ENCODE measurements at places on chromosomes 5 and 9.

- no peak for DNase-seq
Measured at GRCh38 chr5:102918986-102919610, 164.0 kb downstream of the PAM start.

DNA sequence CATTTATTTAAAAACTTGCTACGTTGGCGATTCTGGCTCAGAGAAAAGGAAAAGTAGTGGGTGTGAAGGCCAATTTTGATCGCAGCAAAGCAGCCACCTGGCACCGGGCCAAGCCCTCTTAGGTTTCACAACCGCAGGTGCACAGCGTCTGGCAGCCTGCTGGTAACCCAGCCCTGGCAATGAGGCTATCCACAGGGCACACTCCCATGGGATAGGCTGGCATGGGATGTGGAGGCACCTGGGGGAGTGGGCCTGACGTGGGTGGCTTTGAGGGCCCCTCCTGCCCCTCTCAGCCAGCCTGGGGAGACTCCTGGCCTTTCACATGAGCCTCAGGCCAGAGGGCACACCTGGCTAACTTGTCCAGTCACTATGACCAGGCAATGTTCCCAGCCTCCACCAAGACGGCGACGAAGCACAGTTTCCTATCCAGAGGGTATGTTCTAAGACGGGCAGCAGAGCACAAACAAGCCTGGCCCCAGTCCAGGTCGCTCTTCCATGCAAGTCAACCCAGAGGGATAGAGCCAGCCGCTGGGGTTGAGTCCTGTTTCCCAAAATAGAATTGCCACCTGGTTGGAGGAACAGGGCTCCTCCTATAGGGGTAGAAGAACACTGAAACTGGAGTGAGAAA is 19.0 kb downstream of the CMBL start:
- no peak for DNase-seq

GRCh38 chr9:93183663-93184431 is at the start of gene WNK2:
Gene WNK2, plus strand, starts transcription at chr9:93184139. Its CDS starts 791 bp downstream, at chr9:93184930.
- DNase-seq: peak; percentile 27

DNA sequence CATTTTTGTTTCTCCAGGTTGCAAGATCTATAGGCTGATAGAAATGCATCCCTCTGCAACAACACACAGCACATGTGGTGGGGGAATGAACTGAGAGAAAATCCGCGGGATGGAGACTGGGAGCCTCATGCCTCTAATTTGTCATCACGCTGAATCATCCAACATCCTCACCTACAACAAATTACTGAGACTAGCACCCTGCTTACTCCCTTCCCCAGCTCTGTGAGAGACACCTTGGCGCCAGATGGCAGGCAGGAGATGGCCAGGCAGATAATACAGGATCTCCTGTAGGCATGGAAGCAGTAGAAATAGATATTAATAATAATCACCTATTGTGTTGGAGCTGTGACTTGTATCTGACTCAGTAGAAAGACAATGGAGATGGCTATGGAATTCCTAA is 276.9 kb downstream of the SEMA5A start:
- DNase-seq: no peak

- no peak for DNase-seq
Measured at GRCh38 chr9:98365227-98365669, 109.8 kb upstream of the TBC1D2 start.

- DNase-seq: no peak
Measured at GRCh38 chr5:53582225-53582624, 21.8 kb downstream of the NDUFS4 start.

GRCh38 chr9:7982907-7983306 is 183.3 kb upstream of the DMAC1 start:
- DNase-seq: no peak

GRCh38 chr9:2338777-2339365 is 282.7 kb upstream of the VLDLR start:
- no peak for DNase-seq

DNA sequence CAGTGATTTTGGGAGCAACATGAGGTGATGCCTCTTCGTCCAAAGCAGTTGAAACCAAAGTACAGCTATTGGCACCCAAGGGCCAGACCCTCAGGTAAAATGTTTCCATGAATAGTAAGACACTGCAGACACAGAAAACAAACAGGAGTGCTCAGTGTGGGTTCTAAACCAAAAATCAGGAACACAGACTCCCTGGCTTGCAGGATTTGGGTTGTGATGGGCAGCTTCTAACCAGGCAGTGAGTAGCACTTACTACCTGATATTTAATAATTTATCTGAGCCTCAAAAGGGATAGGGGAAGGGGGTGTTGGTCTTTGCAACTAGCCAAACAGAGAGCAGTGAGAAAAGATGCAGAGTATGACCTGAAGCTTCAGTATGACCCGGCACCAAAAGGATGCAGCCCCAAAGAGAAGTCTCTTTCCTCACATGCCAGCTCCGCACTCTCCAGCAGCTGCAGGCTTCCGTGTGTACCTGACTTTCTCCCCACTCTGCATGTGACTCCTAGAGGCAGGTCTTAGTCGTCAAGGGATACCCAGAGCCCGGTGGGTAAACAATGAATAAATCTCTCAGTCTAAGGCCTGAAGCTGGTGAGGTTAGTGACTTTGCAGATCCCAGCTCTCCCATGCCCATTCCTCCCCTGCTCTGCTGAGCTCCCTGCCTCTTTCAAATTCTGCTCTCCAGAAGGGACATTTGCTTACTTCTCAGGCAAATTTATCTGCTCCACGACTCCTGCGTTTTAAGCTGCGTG is 105.4 kb upstream of the SPOCK1 start:
- no peak for DNase-seq

DNA sequence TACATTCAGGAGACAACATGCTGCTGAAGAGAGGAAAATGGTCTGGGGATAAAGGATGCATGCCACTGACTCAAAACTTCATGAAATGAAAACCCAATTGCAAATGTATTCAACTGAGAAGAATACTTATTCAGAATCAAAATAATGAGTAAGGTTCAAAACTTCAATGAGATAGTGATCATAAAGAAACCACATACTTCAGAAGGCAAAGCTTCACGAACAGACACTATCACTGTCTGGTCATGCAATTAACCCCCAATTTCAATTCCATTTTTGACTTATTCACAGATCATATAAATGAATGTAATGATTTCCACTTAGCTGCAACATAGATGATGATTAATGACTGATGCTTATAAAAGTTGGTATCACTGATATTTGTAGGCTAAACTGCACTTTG is 33.0 kb upstream of the CTNNAL1 start:
- DNase-seq: no peak

GRCh38 chr9:69673311-69673640 is 1.1 kb upstream of the APBA1 start:
- no peak for DNase-seq

DNA sequence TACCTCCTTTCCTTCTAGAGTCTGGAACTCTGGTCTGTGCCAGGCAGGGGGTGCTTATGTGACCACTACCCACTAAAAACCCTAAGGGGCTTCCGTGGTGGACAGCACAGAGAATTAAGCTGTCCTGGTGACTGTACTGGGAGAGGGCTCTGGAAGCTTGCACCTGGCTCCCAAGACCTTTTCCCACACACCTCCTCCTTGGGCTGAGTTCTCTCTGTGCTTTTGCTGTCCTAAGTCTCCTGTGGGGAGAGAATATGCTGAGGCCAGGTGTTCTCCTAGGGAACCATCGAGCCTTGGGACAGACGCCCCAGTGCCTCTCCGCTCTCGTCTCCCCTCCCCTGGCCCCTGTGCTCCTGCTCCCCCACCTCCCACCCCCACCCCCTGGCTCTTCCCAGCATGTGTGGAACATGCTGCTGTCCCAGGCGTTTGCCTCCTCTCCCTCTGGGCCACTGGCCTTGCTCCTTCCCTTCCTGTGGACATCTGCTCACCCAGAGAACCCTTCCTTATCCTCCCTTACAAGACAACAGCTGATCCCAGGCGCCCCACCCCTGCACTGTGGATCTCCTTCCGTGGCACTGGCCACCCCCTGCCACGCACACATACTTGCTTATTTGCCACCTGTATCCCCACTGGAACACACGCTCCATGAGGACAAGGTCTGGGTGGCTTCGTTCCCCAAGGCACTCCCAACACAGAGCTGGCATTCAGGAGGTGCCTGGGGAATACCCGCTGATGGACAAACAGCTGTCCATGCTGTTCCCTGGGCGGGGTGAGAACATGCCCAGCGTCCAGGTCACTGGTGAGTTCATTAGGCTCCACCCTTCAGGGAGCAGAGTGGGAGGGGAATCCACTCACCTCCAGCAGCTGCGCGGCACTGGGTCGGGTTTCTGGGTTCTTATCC is 83.0 kb downstream of the STK10 start:
- no peak for DNase-seq

DNA sequence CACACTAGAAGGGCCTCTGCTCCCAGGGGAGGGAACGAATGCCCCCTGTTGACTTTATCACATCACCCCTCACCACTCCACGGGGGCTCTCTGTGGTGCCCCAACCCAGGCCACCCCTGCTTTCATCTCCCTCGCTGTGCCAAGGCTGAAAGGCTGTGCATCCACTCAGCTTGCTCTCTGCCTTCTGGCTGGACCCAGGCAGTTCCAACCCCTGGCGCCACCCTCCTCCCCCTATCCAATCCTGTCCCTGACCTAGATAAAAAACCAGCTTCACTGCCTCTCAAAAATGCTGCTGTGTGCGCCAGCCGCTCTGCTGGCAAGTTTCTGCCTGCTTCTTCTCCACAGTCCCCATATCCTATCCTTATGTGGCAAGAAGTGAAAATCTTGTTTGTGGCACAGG is 22.4 kb upstream of the CORO2A start:
- no peak for DNase-seq

DNA sequence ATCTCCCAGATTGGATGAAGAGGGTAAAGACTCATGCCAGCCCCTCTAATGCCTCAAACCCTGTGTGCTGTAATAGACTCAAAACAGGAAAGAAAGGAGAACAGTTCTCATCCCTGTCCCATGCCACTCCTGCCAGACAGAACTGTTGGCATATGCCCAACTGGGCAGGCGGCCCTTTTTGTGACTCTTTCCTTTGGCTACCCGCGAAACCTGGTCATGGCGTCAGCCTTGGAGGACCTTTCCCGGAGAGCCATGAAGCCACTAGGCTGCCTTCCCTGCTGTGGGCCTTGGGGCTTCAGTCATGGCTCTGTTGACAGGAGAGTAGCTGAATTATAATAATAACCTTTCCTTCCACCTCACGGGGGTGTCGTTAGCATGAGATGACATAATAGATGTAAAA is 75.9 kb upstream of the SEMA6A start:
- no peak for DNase-seq

- no peak for DNase-seq
Measured at GRCh38 chr5:135115591-135115990, 81.6 kb upstream of the PITX1 start.

DNA sequence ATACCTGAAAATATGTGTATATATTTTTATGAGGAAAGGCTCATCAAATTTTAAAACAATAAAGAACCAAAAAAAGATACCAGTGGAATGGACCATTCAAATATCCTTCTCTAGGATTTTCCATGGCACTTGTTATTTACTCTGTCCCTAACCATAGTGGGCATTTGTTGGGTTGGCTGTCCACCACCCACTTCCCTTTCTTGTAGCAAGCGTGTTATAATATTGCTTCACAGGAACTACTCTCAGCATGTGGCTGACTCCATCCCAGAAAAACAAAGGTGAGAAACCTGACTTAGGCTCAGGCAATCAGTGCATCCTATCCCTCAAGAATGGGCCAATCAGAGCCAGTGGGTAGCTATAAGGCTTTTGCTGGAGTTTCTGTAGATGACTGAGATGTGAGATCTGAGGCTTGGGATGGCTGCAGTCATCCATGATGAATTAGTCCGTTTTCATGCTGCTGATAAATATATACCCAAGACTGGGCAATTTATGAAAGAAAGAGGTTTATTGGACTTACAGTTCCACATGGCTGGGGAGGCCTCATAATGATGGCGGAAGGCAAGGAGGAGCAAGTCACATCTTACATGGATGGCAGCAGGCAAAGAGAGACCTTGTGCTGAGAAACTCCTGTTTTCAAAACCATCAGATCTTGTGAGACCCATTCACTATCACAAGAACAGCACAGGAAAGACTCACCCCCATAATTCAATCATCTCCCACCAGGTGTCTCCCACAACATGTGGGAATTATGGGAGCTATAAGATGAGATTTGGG is 17.2 kb downstream of the C5orf63 start:
- no peak for DNase-seq

GRCh38 chr5:178078197-178079010 is 34.9 kb upstream of the N4BP3 start:
- DNase-seq: no peak

- DNase-seq: no peak
Measured at GRCh38 chr9:70901013-70901412, 220.4 kb downstream of the TRPM3 start.

DNA sequence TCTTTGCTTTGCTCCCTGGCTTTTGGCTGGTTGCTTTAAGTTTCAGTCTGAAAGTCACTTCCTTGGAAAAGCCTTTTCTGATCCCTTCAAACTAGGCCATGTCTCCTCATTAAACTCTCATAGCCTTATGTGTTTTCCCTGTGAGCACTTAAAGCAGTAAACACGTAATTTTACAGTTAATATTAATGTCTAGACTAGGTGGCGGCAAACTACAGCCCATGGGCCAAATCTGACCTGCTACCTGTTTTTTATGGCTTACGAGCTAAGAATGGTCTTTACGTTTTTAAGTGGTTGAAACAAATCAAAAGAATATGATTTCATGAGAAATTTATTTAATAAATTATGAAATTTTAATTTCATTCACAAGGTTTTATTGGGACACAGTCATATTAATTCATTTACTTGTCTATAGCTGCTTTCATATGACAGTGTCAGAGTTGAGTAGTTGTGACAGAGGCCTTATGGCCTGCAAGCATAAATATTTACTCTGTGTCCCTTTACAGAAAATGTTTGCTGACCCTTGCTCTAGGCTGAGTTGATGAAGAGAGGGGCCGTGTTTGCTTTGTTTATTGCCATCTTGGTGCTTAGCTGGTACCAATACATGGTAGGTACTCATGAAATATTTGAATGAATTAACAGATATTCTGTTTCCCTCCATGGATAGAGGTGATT is 7.4 kb downstream of the SLC44A1 start:
- no peak for DNase-seq

Measured in stimulated activated CD4-positive, alpha-beta T cell treated with anti-CD3 and anti-CD28 coated beads, Interleukin-1b, Interleukin-23, amount 100 ng/mL, for 1 hour (primary cell).